Mucosa of descending colon (tissue), 3 donors: ENCODE measurements at places on chromosomes 6 and 20.

- DNase-seq = no peak
These were observed 273.4 kb downstream of the TSHZ2 start for GRCh38 chr20:53245574-53245973.

- peak; percentile 49 for DNase-seq
These were observed 92.8 kb downstream of the ATRN start for GRCh38 chr20:3563548-3564177.

DNA sequence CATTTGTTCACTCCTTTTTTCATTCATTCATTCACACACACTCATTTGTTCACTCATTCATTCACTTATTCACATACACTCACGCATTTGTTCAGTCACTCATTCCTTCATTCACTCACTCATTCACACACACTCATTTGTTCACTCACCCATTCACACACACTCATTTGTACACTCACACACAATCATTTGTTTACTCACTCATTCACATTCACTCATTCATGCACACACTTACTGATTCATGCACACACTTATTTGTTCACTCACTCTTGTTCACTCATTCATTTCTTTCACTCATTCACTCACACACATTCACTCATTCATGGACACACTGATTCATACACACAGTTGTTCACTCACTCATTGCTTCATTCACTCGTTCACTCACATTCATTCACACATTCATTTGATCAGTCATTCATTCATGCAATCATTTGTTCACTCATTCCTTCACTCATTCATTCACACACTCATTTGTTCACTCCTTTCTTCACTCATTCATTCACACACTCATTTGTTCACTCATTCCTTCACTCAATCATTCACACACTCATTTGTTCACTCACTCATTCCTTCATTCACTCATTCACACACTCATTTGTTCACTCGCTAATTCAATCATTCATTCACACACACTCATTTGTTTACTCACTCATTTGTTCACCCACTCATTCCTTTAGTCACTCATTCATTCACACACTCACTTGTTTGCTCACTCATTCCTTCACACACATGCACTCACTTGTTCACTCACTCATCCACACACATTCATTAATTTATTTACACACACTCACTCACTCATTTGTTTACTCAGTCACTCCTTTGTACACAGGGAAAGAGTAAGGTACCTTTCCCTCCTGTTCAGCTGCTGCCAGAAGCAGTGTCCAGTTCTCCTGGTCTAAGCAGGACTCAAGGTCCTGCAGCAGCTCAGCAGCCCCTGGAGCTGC, 50.7 kb upstream of the BHLHE23 start:
- no peak for DNase-seq

GRCh38 chr20:4871486-4871885, 129.8 kb downstream of the SLC23A2 start:
- no peak for DNase-seq

DNA sequence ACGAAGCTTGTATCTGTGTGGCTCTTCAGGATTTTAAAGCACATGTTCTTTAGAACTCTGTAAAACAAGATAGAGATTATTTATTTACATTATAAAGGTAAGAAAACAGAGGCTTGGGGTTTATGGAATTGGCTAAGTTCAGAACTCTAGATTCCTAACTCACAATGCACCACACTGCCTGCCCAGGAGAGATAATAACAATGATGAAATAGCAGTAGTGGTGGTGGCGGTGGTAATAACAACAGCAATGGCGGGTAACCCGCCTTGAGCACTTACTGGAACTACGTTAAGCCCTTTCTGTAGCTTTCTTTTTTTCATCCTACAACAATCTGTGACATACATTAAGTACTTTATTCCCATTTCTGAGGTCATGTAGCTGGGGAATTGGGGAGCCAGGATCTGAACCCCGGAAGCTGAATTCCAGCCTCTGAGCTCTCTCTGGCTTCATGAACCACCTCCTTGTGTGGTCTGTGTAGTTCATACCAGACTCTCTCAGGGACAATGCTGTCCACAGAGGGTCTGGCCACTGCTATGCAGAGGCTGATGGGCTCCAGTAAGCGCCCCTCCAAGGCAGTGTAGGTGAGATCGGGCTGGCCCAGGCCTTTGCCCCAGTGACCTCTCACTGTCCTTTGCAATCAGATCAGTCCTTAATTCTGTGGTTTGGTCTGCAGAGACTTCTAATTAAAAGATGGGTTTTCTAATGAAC, 260.9 kb downstream of the SLC24A3 start:
- no peak for DNase-seq

DNA sequence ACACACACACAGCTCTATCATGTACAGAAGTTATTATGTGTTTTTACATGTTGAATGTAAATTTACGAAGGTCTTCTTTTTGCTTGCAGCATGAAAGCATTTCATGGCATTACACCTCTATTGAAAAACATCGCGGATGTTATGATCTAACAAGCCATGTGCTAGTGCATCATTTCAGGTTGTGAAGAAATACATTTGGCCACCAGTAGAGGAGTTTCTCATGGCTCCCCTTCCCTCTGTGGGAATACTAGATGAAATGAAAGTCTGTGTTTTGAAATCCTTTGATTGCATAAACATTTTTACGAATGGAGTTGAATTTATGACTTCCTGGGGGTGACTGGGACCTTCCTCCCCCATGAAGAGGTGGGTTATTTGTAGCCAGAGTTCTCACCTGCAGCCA, 17.7 kb downstream of the MAS1 start:
- DNase-seq = no peak

DNA sequence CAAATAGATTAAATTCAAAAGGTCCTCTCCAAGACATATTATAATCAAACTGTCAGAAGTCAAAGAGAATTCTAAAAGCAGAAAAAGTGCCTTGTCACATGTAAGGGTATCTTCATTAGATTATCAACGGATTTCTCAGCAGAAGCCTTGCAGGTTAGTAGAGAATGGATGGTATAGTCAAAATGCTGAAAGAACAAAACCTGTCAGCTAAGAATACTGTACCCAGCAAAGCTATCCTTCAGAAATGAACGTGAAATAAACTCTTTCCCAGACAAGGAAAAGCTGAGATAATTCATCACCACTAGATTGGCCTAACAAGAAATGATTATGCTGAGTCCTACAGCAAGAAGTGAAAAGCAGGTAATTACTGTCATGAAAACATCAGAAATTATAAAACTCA, 92.9 kb downstream of the STXBP5 start:
- DNase-seq = no peak

- no peak for DNase-seq
These were observed 52.1 kb downstream of the CBLN4 start for GRCh38 chr20:55953201-55953600.

GRCh38 chr6:93516441-93516840, 97.1 kb upstream of the EPHA7 start:
- no peak for DNase-seq

DNA sequence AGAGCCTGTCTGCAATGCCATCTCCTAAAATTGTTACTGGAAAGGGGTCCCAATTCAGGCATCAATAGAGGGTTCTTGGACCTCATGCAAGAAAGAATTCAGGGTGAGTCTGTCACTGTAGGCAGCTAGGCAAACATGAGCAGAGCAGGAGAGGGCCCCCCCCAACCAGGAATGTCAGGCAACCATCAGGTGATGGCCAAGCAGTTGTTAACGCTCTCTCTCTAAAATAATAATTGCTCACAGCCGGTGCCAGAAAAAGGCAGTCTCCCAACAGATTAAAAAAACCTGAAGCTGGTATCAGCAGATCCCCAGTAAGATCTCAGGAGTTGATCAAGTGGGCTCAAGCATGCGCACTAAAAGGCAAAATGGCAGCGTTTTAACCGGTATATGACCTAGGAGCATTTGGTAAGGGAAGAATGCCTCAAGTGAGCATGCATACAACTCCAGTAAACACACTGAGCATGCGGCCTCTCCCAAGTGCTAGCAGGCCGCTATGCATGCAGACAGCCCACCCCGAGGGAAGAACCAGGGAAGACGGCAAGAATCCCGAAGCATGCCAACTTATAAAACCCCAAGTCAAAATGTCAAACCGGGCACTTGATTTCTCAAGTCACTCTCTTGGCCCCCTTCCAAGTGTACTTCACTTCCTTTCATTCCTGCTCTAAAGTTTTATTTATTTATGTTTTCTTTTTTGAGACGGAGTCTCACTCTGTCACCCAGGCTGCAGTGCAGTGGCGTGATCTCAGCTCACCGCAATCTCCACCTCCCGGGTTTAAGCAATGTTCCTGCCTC, 44.0 kb upstream of the RNGTT start:
- DNase-seq = peak; percentile 28

GRCh38 chr6:34459899-34460593, 5.8 kb upstream of the PACSIN1 start:
- DNase-seq = peak; percentile 76

- no peak for DNase-seq
These were observed 40.9 kb downstream of the THEMIS start for GRCh38 chr6:127859956-127860355.
